Esophagus squamous epithelium (tissue), 5 donors: ENCODE measurements at places on chromosomes 5 and 9. TPM values are rescaled to one million over a fixed set of nuclear protein-coding genes. Genes with fewer than 3 reads are reported as not detected.
A peak's percentile ranks its signal among the peaks of the same experiment; 100 is the strongest.

DNA sequence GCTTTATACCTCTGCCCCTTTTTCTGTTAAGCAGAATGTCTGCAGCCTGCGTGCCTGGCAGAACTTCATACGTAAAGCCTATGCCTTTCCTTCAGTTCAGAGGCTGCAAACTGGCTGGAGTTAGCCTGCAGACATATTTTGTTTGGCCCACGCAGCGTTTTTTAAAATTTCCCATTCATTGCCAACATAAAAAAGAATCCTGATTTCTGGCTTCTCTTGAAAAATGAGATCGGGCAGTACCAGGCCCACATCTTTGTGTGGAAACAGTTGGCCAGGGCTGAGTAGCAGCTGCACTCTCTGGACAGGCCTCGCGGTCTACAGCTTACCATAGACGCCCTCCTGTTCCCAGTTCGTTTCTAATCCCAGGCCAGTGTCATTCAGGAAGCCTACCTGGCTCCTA is 104.4 kb downstream of the SMARCA2 start:
- H3K4me3 ChIP-seq: no peak overlapping the region
- no peaks in the 10 kb centered on the region for H3K36me3 ChIP-seq
- peaks cover 10% of the 10 kb centered on the region for H3K4me1 ChIP-seq
- H3K27me3 ChIP-seq: no peaks in the 10 kb centered on the region
- no peak for DNase-seq

CCL21 gene
- 35.0 TPM for total RNA-seq

CDX1 gene
- not detected for total RNA-seq

- H3K4me1 ChIP-seq: peaks cover 32% of the 10 kb centered on the region
- H3K27me3 ChIP-seq: no peaks in the 10 kb centered on the region
- H3K36me3 ChIP-seq: peaks cover 20% of the 10 kb centered on the region
- no peak overlapping the region for H3K27ac ChIP-seq
These were observed 3.6 kb downstream of the FBXO38 start for GRCh38 chr5:148387325-148387724.

MLANA gene
- not detected for total RNA-seq

GRCh38 chr5:122444411-122444810 is 132.4 kb downstream of the SNCAIP start:
- H3K4me1 ChIP-seq: no peaks in the 10 kb centered on the region
- H3K27ac ChIP-seq: no peak overlapping the region
- H3K4me3 ChIP-seq: no peak overlapping the region
- no peak for DNase-seq
- H3K27me3 ChIP-seq: no peaks in the 10 kb centered on the region

DNA sequence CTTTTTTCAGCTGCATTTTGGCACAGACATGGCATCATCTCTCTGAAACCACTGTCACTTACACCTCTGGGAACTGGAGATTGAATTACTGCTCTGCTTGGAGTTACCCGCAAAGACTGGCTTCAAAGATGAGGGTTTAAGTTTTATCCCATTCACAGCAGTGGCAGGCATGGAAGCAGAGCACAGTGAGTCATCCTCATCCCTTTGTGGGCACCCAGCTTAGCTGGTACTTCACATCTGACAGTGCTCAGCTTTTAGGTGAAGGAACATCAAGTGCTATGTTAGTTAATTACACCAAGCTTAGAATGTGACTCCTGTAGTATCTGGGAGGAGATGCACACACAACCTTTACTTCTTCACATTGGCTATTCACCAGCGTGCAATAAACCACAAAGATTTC is 24.8 kb upstream of the ALDH1A1 start:
- H3K4me1 ChIP-seq: no peaks in the 10 kb centered on the region
- DNase-seq: no peak
- H3K27ac ChIP-seq: no peak overlapping the region
- no peaks in the 10 kb centered on the region for H3K27me3 ChIP-seq
- no peaks in the 10 kb centered on the region for H3K36me3 ChIP-seq
- no peak overlapping the region for H3K4me3 ChIP-seq

DNA sequence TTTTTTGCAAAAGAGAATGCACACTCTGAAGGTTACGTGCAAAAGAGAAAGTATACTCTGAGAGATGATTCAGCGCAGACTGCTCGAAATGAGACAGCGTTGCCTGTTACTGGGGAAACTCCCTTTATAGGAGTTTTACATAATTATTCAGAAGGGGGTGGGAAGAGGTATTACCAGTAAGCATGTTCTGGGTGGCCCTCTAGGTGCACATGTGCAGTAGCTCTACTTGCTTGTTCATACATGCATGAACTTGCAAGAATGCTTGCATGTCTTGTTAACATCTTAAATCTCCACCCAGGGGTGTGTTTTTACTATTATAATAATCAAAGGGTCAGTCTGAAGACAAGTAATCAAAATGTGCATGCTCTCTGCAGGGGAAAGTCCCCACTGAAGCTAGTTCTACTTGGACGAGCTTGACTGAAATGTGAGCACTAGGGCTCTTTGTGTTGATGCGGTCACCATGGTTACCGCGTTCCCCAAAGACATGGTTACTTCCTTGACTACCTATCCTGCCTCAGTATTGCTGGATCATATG is 75.5 kb downstream of the SGCD start:
- no peaks in the 10 kb centered on the region for H3K27me3 ChIP-seq
- H3K4me3 ChIP-seq: no peak overlapping the region
- no peak overlapping the region for H3K27ac ChIP-seq
- H3K36me3 ChIP-seq: no peaks in the 10 kb centered on the region
- H3K4me1 ChIP-seq: peaks cover 11% of the 10 kb centered on the region

SREK1IP1 gene
- total RNA-seq: 10.0 TPM

- peaks cover 3% of the 10 kb centered on the region for H3K36me3 ChIP-seq
- H3K4me1 ChIP-seq: peaks cover 27% of the 10 kb centered on the region
- DNase-seq: no peak
- no peak overlapping the region for H3K4me3 ChIP-seq
- H3K27ac ChIP-seq: no peak overlapping the region
These were observed 129.8 kb downstream of the GNAQ start for GRCh38 chr9:77901771-77902170.

MELK gene
- total RNA-seq: 7.4 TPM

- no peaks in the 10 kb centered on the region for H3K27me3 ChIP-seq
- H3K4me1 ChIP-seq: no peaks in the 10 kb centered on the region
- H3K27ac ChIP-seq: no peak overlapping the region
- no peak for DNase-seq
- H3K4me3 ChIP-seq: no peak overlapping the region
These were observed 45.0 kb downstream of the TRIM36 start for GRCh38 chr5:115124741-115125140.

PCDHA10 gene
- total RNA-seq: 0.15 TPM

PCDHB11 gene
- 2.1 TPM for total RNA-seq

GRCh38 chr5:61790678-61791077 is 458.6 kb downstream of the ZSWIM6 start:
- DNase-seq: no peak
- H3K4me3 ChIP-seq: no peak overlapping the region
- H3K27me3 ChIP-seq: no peaks in the 10 kb centered on the region

DIPK1B gene
- total RNA-seq: 1.1 TPM

GRCh38 chr9:93677048-93677571 is 100.7 kb downstream of the PHF2 start:
- no peaks in the 10 kb centered on the region for H3K4me1 ChIP-seq
- no peak overlapping the region for H3K4me3 ChIP-seq
- H3K36me3 ChIP-seq: peaks cover 10% of the 10 kb centered on the region
- H3K27me3 ChIP-seq: no peaks in the 10 kb centered on the region
- no peak overlapping the region for H3K27ac ChIP-seq

DNA sequence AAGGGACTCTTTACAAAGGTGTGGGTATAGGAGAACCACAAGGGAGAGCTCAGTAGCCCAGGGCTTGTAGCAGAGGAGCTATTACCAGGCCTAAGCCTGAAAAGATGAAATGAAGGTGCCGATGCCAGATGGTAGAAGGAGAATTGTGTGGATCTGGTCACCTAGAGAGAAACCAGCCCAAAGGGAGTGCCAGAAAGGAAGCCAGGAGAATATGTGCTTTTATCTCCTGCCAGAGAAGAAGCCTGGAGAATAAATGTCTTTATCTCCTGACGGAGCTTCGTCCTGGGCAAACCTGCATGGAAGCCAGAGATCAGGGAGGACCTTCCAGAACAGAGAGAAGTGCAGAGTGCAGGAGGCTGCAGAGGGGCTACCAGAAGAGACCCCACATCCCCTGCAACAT is 142.6 kb downstream of the MED10 start:
- peak overlapping the region; percentile 53 for H3K27ac ChIP-seq

DNA sequence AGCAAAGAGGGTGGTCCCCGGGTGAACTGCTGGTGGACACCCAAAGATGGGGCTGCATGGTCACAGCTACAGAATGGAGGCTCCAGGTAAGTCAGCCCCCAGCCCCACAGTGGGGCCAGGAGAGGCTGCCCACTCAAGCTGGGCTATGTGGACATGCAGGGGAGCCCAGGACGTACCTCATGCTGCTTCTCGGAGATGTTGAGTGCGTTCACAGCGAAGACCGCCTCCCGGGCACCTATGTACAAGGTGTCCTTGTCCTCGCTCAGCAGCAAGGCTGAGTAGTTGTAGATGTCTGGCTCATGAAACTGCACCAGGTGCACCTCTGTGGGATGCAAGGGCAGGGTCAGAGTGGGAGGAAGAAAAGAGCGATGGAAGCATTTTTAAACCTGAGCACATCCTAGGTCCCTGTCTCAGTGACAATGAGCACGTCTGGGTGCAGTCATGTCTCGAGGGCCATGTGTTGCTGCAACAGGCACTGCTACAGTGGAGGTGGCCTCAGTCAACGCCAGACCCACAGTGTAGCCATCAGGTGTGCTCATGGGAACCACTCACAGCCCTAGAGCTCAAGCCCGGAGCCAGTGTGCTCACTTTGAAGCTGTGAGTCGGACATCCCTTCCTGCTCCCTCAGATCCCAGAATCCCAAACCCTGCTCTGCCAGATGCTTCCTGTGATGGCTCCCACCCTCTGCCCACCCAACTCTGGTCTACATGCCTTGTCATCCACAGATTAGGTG is 84.6 kb downstream of the SECISBP2 start:
- no peak overlapping the region for H3K4me3 ChIP-seq
- no peak for DNase-seq
- no peaks in the 10 kb centered on the region for H3K27me3 ChIP-seq
- no peak overlapping the region for H3K27ac ChIP-seq

- H3K36me3 ChIP-seq: no peaks in the 10 kb centered on the region
- H3K4me1 ChIP-seq: peaks cover 6% of the 10 kb centered on the region
- no peak for DNase-seq
- H3K27ac ChIP-seq: no peak overlapping the region
- no peak overlapping the region for H3K4me3 ChIP-seq
These were observed 49.2 kb downstream of the FAM240B start for GRCh38 chr9:38670542-38671371.

- no peak for DNase-seq
- H3K27ac ChIP-seq: no peak overlapping the region
- H3K4me1 ChIP-seq: peaks cover 3% of the 10 kb centered on the region
- no peaks in the 10 kb centered on the region for H3K27me3 ChIP-seq
These were observed 62.3 kb upstream of the JAK2 start for GRCh38 chr9:4922730-4923129.

- no peaks in the 10 kb centered on the region for H3K36me3 ChIP-seq
- no peaks in the 10 kb centered on the region for H3K4me1 ChIP-seq
- H3K4me3 ChIP-seq: no peak overlapping the region
- no peaks in the 10 kb centered on the region for H3K27me3 ChIP-seq
These were observed 209.6 kb upstream of the PDE4D start for GRCh38 chr5:60102961-60103693.

GRCh38 chr5:115342590-115343377 is 46.3 kb upstream of the CCDC112 start:
- H3K27ac ChIP-seq: no peak overlapping the region
- no peaks in the 10 kb centered on the region for H3K4me1 ChIP-seq
- H3K27me3 ChIP-seq: no peaks in the 10 kb centered on the region
- DNase-seq: no peak

GABRB2 gene
- total RNA-seq: 0.19 TPM

GRCh38 chr5:144196612-144197011 is 25.9 kb downstream of the KCTD16 start:
- no peaks in the 10 kb centered on the region for H3K36me3 ChIP-seq
- H3K4me3 ChIP-seq: no peak overlapping the region
- H3K4me1 ChIP-seq: peaks cover 21% of the 10 kb centered on the region

DNA sequence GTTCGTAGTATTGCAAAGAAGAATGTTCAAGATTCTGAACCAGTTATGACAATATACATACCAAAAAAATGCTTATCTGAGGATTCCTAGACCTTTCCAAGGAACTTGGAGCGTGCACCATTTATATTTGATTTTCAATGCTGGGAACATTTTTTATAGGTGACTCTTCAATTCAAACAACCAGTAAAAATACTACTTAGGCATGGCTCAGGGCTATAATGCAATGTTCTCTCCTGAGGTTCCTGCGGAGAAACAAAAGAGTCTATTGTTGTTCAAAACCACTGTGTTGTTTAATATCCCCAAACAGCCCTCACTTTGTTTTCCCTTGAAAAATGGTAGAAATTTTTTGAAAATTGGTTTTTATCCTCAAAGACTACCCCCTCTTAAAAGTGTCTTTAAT is 335.7 kb upstream of the IZUMO3 start:
- H3K27me3 ChIP-seq: no peaks in the 10 kb centered on the region
- no peaks in the 10 kb centered on the region for H3K36me3 ChIP-seq
- H3K4me1 ChIP-seq: no peaks in the 10 kb centered on the region
- no peak for DNase-seq
- no peak overlapping the region for H3K27ac ChIP-seq

DNA sequence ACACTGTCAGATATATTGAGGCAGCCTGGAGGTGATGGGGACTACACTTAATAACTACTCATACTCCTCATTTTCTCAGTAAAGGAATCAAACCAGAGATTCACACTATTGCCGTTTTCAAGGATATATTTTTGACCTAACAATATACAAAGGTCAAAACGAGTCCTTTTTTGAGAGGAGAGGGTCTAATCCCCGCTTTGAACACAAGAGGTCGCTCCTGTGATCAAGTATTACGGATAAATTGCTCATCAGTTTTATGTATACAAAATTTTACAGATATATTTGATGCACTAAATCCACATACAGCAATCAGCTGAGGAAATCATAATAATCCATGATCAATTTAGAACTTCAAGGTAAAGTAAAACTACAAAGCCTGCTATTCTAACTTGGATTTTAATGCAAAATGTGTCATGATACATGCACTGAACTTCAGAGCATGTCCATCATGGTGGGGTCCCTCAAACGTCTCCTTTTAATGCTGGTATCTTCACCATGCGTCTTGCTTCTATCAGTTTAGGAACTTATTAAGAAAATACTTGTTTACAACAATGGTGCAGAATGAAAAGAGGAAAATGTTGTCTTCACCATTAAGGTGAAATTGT is 2.5 kb upstream of the ISL1 start:
- DNase-seq: no peak
- H3K4me3 ChIP-seq: no peak overlapping the region
- H3K36me3 ChIP-seq: no peaks in the 10 kb centered on the region
- H3K27me3 ChIP-seq: peaks cover 42% of the 10 kb centered on the region
- H3K27ac ChIP-seq: no peak overlapping the region
